ENCODE measurements at places on chromosomes 11 and 22. TPM values are rescaled to one million over a fixed set of nuclear protein-coding genes. Genes with fewer than 3 reads are reported as not detected.

DNA sequence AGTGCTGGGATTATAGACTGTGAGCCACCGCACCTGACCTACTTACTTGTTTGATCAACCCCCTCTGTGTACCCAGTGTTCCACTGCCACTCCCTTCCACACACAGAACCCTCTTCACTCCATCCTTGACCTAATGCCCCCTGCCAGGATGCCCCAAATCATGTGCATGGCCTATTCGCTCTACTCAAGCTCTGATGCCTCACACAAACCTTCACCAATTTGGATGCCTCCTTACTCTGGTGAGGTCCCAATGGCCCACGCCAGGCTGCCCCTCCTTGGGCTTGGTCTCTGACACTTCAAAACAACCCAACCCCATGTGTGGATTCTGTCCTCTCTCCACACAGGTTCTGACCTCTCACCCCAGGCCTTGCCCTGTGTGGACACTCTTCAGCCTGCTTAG, 9.4 kb upstream of the PSMC3 start:
- DNase-seq: no peak

GRCh38 chr22:45305456-45306075, 4.2 kb upstream of the FAM118A start:
- DNase-seq: no peak

- DNase-seq: no peak
These were observed 316.8 kb downstream of the CASP12 start for GRCh38 chr11:104581246-104581980.

- DNase-seq: no peak
These were observed 204.2 kb downstream of the AASDHPPT start for GRCh38 chr11:106281455-106282173.

GRCh38 chr11:34997952-34998528, 81.6 kb downstream of the PDHX start:
- DNase-seq: no peak

- no peak for DNase-seq
These were observed 497 bp upstream of the SSRP1 start for GRCh38 chr11:57336111-57336666.

DNA sequence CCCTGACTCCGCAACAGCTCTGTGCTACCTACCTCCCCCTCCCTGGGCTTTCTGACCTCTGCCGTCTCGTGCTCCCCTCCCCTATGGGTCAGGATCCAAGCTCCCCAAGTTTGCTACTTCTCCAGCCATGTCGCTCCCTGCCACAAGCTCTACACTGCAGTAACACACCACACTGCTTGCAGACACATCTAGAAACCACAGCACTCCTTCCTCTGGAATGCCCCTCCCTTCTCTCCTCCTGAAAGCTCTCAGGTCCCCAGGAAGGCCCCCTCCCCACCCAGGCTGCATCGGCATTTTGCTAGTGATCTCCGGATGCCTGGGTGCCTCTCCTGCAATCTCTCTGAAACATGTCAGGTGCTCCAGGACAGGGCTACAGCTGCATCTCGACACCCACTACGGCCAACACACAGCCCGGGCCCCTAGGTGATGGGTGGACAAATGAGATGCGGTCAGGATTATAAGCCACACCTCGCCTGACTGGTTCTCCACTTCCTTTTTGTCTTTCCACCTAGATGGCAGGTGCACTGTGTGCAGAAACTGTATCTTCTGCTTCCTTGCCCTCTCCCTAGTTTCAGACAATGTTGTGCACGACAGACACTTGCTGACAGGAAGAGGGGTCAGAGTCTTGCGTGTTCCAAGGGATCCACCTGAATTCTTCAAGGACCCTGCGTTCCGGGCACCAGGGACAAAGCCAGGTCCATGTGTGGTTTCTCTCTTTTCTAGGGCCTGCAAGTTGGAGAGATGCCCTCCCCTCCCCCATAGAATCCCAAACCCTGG, 22.9 kb downstream of the RPUSD4 start:
- no peak for DNase-seq

DNA sequence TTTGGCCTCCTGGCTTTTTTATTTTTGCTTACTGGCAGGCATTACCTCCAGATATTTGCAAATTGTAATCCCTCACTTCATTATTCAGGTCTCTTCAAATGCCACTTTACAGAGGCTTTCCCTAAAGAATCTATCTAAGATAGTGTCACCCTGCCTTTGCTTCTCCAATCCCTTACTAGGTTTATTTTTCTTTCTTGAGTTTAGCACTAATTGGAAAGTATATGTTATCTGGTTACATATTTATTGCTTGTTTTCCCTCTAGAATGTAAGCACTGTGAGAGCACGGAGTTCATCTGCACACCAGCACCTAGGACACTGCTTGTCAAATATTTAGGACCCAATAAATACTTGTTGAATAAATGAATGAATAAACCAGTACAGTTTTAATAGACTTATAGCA, 3.5 kb downstream of the KIF18A start:
- no peak for DNase-seq

- DNase-seq: no peak
These were observed 123.6 kb downstream of the CCDC34 start for GRCh38 chr11:27239305-27239942.

Gene PPP6R3
- total RNA-seq: 103 TPM

Gene TANGO2
- total RNA-seq: 22.1 TPM

Gene FIBIN
- 3.3 TPM for total RNA-seq

Gene GLB1L2
- total RNA-seq: 31.3 TPM

Gene USP2
- total RNA-seq: 7.9 TPM

All from colonic mucosa (tissue), 4 donors.